Activated CD4-positive, alpha-beta T cell treated with anti-CD3 and anti-CD28 coated beads for 4 hours (primary cell): ENCODE measurements at places on chromosomes 4 and X.

- DNase-seq, result no peak
Measured at GRCh38 chr4:116733370-116733769, 352.0 kb downstream of the TRAM1L1 start.

GRCh38 chrX:110847334-110847733 lies 51.7 kb upstream of the CHRDL1 start:
- no peak for DNase-seq

DNA sequence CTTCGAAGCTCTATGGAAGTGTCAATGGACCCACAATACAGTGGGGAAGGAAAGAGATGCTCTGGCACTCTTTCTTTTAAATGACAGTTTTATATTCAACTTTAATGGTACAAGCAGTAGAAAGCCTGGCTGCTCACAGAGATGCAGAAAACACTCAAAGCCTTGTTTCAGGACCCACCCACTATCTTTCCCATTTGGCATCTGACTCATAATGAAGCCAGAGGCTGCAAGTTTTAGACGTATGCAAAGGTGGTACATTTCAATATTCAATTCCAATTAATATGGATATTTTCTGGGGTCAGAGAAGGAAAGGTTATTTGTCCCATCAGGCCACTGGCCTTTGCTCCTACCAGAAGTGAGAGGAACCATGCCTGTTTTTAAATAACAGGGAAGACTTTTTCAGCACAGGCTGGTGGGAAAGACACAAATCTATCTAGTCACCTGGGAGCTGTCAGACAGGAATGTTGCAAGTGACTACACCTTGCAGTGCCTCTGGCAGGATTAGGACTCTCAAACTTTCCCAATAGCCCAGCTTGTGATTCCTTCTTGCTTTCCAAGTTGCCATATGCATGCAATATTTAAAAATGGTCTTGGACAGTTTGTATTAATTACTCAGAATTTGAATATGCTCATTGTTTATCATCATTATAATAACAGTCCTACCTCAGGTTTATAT lies 70.0 kb upstream of the RAB40AL start:
- DNase-seq, result no peak

- peak; percentile 29 for DNase-seq
Measured at GRCh38 chrX:41265615-41266014, 68.3 kb upstream of the DDX3X start.

DNA sequence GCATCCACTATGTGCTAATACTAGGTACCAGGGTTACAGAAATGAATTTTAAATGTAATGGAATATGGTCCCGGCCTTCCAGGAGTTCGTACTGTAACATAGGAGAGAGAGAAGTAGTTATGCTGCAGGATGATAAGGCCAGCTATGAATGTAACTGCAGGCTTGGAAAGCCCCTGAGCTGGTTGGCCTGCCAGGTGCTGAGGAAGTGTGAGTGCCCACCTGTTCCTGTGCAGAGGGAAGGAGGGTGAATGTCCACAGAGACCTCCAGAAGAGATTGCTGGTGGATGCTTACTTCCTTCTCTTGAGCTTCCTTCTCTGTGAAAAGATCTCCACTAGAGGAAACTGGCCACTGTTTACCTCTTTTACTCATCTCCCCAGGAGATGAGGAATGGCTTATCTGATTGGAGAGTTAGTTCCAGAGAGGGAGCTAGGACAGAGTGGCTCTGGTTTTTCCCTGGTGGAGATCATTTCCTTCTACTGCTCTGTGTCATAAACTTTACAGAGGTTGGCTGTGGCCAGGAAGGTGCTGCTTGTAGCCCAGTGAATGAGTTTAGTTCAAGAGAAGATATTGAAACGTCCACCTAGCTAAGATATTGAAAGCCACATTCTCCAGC lies 114.0 kb upstream of the LNX1 start:
- DNase-seq, result no peak
